GOT3 (cell line): ENCODE measurements at places on chromosomes 1 and 21.

- no peak for DNase-seq
Observed at GRCh38 chr1:232557502-232558191, 72.3 kb downstream of the SIPA1L2 start.

DNA sequence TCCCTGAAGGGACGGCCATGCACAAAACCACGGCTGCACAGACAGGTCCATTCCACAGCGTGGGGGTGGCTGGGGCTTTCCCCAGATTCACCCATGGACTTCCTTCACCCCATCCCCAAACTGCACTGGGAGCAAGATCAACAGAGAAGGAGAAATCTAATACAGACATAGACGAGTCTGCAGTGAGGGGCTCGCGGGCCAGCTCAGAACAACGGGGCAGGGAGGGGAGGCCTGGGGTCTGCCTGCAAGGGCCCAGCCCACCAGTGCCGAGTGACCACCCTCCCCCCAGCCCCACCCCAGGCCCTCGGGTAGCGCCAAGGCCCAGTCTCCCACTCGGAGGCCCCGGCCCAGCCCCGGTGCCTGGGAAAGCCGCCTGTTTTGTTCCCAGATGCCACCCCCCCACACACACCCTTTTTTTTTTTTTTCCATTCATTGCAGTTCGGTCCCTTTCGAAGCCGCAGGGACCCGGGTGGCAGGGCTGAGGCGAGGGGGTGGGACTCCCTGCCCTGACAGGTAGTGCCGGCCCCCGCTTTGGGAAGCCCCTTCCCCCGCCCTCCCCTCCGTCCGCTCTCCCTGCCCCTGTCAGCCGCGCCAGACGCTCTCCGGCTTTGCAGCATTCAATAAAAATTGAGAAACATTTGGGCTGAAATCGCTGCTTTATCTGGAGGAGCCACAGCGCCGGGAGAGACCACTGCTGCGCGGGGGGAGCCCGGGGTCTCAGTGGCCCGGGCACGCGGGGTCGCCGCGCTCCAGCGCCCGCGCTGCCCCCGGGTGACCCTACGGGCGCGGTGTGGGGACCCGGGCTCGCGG lies 543 bp upstream of the EPHB2 start:
- DNase-seq = no peak

DNA sequence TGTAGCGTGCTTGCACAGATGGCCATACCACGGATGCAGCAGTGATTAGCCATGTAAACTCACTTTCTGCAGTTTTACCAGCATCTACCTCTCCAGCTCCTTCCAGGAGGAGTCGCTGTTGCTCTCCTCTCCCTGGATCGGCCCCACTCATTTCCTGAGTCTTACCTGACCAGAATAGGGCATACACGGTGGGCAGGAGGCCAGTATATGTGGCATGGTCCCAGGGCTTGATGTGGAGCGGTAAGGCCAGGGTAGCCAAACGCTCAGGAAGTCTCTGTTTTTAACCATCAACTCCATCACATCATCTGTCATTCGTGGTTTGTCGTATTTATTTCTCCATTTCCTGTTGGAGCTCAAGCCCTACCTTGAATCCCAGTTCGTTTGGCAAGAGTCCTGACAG lies 163.4 kb upstream of the USP24 start:
- no peak for DNase-seq

GRCh38 chr1:230355128-230355527 lies 71.0 kb downstream of the PGBD5 start:
- no peak for DNase-seq

DNA sequence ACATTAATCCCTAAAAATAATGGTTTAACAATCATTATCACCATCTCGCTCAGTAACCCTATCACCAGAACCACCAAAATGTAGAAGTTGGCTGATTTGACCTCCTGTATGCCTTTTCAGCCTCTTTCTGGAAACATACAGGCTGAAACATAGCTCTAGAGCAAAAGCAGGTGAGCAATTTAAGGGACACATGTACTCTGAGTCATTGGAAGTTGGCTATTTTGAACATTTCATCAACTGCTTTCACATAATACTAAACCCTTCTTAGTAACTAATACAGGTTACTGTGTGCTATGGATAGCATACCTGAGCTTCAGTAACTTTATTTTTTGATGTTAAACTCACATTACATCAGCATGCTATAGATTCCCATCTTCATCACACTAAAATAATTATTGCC lies 19.8 kb upstream of the DDAH1 start:
- no peak for DNase-seq

DNA sequence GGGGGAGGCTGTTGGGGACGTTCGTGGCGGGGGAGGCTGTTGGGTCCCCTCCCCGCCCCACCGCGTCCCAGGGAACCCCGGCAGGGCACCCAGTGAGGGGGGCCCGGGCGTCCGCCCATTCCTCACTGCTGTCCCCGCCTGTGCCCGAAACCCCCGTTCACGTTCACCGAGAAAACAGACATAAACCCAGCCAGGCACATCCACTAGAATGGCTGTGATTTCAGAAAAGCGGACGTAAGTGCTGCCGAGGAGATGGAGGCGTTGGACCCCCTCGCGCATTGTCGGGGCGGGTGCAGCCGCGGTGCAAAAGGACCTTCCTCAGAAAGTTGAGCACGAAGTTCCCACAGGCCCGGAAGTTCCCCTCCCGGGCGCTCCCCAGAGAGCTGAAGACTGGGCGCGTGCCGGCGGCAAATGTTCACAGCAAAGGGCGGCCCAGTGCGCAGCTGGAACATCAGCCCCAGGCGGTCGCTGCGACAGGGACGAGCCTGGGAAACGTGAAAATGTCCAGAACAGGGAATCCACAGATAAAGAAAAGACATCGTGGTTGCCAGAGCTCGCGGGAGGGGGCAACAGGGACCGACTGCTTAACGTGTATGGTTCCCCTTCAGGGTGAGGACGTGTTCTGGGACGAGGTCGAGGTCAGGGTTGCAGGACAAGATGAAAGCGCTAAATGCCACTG lies 18.5 kb upstream of the SAMD11 start:
- no peak for DNase-seq

DNA sequence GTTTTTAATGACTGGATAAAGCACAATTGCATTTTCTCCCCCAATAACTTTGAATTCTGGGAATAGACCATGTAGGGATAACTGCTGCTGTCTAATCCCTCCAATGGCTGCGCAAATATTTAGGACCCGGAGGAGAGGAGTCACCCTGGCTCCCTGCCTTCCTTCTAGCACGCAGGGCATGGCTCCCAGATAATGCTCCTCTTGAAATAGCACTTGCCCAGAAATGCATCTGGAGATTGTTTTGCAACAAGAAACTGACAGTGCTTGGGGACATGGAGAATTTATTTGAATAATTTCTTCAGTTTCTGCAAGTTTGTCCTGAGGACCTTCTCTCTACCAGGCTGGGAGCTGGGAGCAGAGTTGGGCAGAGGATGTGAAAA lies 83.5 kb downstream of the MAN1C1 start:
- no peak for DNase-seq
